ENCODE measurements at places on chromosomes 5 and 9. TPM values are rescaled to one million over a fixed set of nuclear protein-coding genes. Genes with fewer than 3 reads are reported as not detected.

GRCh38 chr5:134592141-134592746 lies 40.4 kb downstream of the SAR1B start:
- H3K4me1 ChIP-seq: no peaks in the 10 kb centered on the region
- DNase-seq: no peak
- no peaks in the 10 kb centered on the region for H3K36me3 ChIP-seq
- H3K27ac ChIP-seq: no peak overlapping the region
- H3K4me3 ChIP-seq: no peak overlapping the region

GRCh38 chr5:92911851-92912250 lies 669.2 kb downstream of the NR2F1-AS1 start:
- no peaks in the 10 kb centered on the region for H3K36me3 ChIP-seq
- H3K4me3 ChIP-seq: no peak overlapping the region
- no peak overlapping the region for H3K27ac ChIP-seq
- no peaks in the 10 kb centered on the region for H3K27me3 ChIP-seq

DNA sequence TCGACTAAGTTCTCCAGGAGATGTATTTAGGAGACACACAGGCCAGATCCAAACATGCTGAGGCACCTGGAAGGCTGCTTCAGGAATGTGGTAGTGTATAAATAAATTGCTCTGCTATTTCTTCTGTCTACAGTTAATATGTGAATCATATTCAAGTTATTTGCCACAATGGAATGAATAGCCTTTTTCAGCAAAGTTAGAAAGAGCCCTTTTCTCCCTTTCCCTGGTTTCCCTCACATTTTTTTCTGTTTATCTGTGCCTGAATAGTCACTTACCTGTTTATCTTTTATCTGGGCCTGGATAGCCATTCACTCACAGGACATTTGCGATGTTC lies 44.1 kb upstream of the CLINT1 start:
- no peaks in the 10 kb centered on the region for H3K36me3 ChIP-seq
- H3K27me3 ChIP-seq: no peaks in the 10 kb centered on the region
- no peak for DNase-seq

GRCh38 chr5:122138356-122138755 lies 9.0 kb downstream of the ZNF474 start:
- no peaks in the 10 kb centered on the region for H3K27me3 ChIP-seq
- peaks cover 14% of the 10 kb centered on the region for H3K4me1 ChIP-seq
- H3K36me3 ChIP-seq: no peaks in the 10 kb centered on the region
- DNase-seq: peak; percentile 1
- H3K4me3 ChIP-seq: no peak overlapping the region
- no peak overlapping the region for H3K27ac ChIP-seq

GRCh38 chr9:118236625-118237024 lies 532.4 kb downstream of the TLR4 start:
- H3K27ac ChIP-seq: no peak overlapping the region
- no peaks in the 10 kb centered on the region for H3K4me1 ChIP-seq

- DNase-seq: no peak
- H3K36me3 ChIP-seq: no peaks in the 10 kb centered on the region
- no peaks in the 10 kb centered on the region for H3K4me1 ChIP-seq
- H3K27me3 ChIP-seq: no peaks in the 10 kb centered on the region
- no peak overlapping the region for H3K27ac ChIP-seq
- no peak overlapping the region for H3K4me3 ChIP-seq
These were observed 95.9 kb upstream of the SLC25A48 start for GRCh38 chr5:135738564-135738875.

GRCh38 chr5:97365918-97366317 lies 182.9 kb upstream of the RIOK2 start:
- no peak overlapping the region for H3K4me3 ChIP-seq
- no peak overlapping the region for H3K27ac ChIP-seq
- no peaks in the 10 kb centered on the region for H3K27me3 ChIP-seq
- no peaks in the 10 kb centered on the region for H3K36me3 ChIP-seq
- no peak for DNase-seq

DNA sequence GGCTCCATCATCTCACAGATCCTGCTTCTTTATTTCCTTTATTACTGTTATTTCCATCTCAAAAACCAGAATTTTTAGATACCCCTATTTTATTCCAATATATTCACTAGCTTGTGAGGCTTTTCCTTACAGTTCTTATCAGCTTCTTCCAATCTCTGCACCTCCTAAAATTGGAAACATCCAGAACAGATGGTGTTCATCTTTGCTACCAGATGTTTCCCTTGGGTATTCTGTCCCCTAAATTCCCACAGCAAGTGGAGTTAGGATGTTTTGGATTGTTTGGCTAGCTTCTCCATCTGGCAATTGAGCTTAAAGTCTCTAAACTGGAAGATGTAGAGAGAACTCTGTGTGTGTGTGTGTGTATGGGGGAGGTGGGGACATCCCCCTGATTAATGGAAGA lies 580.4 kb downstream of the DTWD2 start:
- no peak for DNase-seq
- H3K27ac ChIP-seq: no peak overlapping the region
- H3K27me3 ChIP-seq: no peaks in the 10 kb centered on the region
- H3K4me3 ChIP-seq: no peak overlapping the region
- no peaks in the 10 kb centered on the region for H3K4me1 ChIP-seq

DNA sequence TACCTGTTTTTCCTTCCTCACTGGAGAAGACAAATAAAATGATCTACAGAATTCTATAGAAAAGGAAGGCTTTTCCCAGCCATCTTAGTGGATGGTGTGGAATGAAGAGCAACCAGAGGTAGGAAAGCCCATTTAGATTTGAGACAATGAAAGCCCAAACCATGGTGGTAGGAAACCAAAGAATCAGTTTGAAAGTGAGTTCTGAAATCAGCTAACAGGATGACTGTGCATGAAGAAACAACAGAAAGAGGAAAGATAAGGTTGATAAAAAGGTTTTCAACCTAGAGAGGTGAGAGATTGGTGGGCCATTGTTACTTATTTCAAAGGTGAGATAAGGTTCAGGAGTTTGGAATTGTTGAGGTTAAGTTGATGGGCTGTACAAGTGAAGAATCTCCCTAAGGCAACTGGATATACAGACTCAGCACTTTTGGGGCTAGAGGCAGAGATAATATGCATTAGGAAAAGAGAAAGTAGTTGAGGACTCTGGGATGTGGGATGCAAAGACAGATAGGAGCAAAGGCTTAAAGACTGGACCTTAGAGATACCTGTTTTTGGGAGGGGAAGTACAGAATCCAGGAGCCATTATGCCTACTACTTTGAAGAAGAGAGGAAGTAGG lies 2.4 kb downstream of the CHMP5 start:
- H3K36me3 ChIP-seq: no peaks in the 10 kb centered on the region
- no peaks in the 10 kb centered on the region for H3K27me3 ChIP-seq
- no peak for DNase-seq
- no peak overlapping the region for H3K27ac ChIP-seq

GRCh38 chr5:77066823-77067442 lies 20.2 kb downstream of the ZBED3 start:
- H3K4me1 ChIP-seq: no peaks in the 10 kb centered on the region
- no peak overlapping the region for H3K4me3 ChIP-seq
- H3K36me3 ChIP-seq: peaks cover 6% of the 10 kb centered on the region
- DNase-seq: no peak
- no peaks in the 10 kb centered on the region for H3K27me3 ChIP-seq

TNFAIP8 gene
- total RNA-seq: 156 TPM

ACTL7A gene
- not detected for total RNA-seq

C9orf153 gene
- 0.93 TPM for total RNA-seq

OR1J2 gene
- total RNA-seq: not detected

DRD1 gene
- total RNA-seq: not detected

ADAMTS19 gene
- not detected for total RNA-seq
